Ureter (tissue), 1 donor: ENCODE measurements at places on chromosomes 12 and 14. TPM values are rescaled to one million over a fixed set of nuclear protein-coding genes. Genes with fewer than 3 reads are reported as not detected.

Gene DLGAP5
- total RNA-seq: 0.21 TPM

DNA sequence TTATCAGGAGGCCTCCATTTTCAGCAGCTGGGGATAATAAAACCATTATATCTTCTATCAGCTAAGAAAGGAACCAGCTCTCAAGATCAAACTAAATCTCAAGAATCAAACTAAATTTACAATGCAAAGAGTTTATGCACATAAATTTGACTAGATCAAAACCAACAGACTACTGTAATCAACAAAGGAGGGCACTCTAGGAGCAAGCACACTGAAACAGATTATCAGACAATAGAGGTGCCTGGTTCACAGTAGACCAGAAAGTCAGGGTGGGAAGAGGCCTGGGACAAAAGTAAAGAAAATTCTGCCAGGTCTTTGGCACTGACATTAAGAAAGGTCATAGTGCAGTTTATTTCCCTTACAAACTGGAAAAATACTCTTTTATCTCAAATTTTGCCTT is 61.0 kb downstream of the HECTD4 start:
- DNase-seq: no peak

GRCh38 chr12:47733142-47733541 is 7.9 kb upstream of the ENDOU start:
- DNase-seq: no peak

- DNase-seq: no peak
Observed at GRCh38 chr14:95862243-95862642, 14.4 kb upstream of the TUNAR start.

DNA sequence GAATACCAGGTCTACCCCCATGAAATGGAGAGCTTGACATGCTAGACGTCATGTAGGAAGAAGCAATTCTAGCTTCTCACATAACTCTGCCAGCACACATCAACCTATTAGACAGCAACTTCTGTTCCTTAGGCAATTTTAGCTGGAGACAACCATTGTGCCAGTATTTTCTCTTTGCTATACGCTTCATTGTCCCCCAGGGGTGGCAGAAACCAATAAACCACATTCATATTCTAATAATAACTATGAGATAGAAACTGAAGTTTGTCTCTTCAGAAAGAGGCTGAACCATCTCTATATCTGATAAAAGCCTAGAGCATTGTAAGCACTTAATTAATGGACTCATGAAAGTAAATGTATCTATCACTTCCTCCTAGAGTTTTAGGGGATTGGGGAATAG is 278.6 kb downstream of the FOXG1 start:
- DNase-seq: no peak
